ENCODE measurements at places on chromosomes 1 and 21.

- DNase-seq = no peak
Observed at GRCh38 chr1:39065542-39065941, 39.4 kb downstream of the NDUFS5 start.

DNA sequence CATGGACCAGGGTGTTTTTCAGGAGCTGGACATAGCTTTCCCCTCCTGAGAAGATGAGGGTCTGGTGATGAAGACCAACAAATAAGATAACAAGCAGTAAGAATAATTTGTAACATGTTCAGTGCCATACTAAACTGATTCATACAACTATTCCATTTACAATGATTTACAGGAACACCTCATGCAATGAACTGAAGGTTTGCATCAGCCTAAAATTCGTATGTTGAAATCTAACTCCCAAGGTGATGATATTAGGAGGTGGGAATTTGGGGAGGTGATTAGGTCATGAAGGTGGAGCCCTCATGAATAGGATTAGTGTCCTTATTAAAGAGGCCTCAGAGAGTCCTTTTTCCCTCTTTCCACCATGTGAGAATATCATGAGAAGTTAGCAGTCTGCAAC is 15.9 kb upstream of the NIBAN1 start:
- no peak for DNase-seq

DNA sequence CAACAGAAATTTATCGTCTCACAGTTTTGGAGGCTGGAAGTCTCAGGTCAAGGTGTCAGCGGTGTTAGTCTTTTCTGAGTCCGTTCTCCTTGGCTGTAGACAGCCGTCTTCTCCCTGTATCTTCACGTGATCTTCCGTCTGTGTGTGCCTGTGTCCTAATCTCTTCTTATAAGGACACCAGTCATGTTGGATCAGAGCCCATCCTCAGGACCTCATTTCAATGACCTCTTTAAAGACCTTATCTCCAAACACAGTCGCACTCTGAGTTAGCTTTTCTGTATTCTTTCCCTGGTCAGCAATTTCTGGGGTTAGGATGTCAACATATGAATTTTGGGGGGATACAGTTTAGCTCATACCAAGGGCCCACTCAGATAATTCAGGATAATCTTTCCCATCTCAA is 247.7 kb downstream of the PRDM2 start:
- DNase-seq = no peak

DNA sequence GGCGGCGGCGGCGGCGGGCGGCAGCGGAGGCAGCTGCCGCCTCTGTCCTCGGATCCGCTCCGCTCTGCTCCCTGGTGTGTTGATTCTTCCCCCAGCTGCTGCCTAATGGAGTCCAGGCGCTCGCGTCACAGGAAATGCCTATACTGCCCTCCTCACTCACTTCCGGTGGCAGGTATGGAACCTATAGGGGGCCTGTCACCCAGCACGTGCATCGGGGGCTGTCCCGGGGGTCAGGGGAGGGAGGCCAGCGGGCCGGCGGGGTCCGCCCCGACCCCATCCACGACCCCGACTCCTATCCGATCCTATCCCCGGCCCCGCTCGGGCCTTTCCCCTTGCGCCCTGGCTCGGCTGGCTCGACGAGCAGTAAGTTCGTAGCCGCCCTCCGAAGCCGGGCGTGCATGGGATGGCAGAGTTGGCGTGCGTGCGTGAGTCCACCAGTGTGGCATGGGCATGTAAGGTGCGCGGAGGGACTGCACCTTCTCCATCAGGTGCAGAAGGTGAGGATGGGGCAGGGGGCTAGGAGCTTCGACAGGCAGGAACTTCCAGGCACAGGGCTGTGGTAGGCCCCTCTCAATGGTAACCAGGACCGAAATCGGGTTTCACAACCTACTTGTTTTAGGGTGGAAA is at the start of gene WDR26:
Gene WDR26 (minus strand): TSS at position 107 of the 627 bp plus-strand sequence.
- DNase-seq = peak; percentile 85

GRCh38 chr1:225720937-225721336 is 56.7 kb upstream of the SRP9 start:
- DNase-seq = no peak

GRCh38 chr1:29711582-29712283 is 475.4 kb downstream of the PTPRU start:
- DNase-seq = no peak

GRCh38 chr1:17258116-17258757 is 9.3 kb downstream of the PADI3 start:
- no peak for DNase-seq

DNA sequence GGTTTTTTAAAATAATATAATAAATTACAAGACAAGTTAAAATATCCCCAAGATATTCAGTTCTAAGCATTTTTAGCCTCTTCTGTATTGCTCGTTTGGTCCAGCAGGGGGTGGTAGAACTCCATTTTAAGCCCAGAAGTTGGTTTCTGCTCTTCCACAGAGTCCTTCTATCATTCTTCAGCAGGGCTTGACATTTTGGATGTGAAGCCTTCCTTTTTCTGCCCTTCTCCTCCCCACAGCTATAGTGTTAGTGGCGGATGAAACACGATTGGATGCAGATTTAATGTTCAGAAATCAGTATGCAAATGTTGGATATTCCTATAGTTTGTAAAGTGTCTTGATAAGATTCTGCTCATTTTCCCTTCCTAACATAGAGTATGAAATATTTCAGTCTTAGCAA is 1.4 kb downstream of the NCAM2 start:
- DNase-seq = peak; percentile 62

DNA sequence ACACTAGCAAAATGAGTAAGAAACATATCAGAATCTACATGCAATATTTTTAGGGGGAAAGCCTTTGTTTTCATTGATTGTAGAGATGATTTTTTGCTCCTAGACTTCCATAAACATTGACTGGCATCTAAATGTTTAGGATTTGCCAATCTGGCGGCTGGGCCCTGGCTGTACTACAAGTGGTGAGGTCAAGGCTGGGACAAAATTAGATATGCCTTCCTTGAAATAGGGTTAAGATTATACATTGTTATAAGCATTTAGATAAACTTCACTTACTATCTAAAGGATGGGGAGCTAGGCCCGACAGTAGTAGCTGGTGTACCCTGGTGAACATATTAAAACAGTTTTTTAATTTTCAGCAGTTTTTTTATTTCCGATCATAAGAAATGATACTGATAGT is 5.2 kb downstream of the NFIA start:
- DNase-seq = no peak

GRCh38 chr1:180053594-180054567 is 99.3 kb downstream of the CEP350 start:
- no peak for DNase-seq

- no peak for DNase-seq
Observed at GRCh38 chr1:62901650-62902049, 117.7 kb downstream of the ATG4C start.

DNA sequence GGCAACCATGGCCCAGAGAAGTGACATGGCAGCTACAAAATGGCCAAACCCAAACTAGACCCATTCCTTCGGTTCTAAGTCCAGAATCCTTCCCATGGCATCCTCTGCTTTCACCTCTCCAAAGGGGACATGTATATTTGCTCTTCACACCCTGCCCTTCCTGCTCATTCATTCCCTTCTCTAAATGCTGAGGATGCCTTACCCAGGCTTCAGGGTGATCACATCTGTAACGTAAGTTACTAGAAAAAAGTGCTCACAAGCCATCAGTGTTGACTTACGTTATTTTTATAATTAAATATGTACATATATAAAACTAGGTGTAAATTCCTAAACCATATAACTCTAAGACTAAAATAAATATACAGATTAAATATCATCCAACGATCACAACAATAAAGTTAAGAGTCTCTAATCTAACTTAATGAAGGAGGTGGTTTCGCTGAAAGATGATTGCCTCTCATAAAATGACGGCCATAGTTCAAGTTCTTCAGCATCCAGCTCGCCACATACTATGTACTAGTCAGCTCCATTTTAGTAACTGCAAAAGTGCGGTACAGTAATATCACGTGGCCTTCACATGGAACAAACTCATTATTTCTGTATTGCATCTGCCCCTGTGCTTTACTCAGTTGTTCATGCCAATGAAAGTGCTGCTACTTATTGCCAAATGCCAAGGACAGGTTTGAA is 74.6 kb downstream of the TENT5C start:
- DNase-seq = no peak

DNA sequence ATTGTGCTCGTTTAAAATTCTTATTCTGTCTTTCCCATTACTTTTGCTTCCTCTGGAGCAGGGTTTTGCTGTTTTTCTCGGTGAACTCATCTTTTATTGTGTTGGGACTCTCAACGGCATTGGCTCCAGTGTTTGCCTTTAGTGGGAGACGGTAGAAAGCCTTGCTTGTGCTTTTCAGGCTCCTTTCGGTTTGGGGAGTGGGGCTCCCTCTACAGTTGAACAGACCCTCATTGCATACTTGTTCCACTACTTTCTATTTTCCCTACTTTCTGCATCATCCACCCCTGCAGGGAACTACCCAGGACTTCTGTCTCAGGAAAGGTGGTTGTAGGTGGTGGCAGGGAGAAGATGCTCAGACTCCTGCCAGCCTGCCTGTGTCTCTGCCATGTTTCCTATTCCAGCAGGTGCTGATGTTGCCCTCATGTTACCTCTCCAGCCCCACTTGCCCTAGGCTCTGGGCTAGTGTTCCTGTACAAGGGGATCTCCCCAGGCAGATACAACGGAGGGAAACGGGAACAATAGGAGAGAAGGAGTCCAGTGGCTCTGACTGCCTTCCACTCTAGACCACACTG is 68.5 kb upstream of the ZBTB18 start:
- DNase-seq = no peak

DNA sequence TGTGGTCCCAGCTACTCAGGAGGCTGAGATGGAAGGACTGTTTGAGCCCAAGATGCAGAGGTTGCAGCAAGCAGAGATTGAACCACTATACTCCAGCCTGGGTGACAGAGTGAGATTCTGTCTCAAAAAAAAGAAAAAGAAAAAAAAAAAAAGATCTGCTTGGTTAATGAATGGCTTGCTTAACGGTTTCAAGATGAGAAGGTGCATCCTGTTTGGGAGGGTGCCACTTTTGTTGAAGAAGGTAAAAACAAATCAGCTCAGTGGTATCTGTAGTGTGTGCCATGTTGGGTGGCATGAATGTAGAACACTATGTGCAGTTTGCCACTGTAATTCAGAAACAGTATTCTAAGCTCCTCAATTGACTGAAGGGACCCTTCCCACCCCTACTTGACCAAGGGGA is 94.9 kb upstream of the ETV3 start:
- DNase-seq = no peak

DNA sequence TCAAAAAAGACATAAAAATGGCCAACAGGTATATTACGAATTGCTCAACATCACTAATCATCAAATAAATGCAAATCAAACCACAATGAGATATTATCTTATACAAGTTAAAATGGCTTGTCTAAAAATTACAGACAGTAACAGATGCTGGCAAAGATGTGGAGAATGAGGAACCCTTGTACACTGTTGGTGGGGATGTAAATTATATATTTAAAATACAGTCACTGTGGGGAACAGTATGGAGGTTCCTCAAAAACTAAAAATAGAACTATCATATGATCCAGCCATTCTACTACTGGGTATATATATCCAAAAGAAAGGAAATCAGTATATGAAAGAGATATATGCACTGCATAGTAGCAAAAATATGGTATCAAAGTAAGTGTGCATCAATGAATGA is 1037.2 kb upstream of the B3GALT2 start:
- DNase-seq = no peak

- DNase-seq = no peak
Observed at GRCh38 chr1:34155860-34156259, 9.2 kb downstream of the CSMD2 start.

DNA sequence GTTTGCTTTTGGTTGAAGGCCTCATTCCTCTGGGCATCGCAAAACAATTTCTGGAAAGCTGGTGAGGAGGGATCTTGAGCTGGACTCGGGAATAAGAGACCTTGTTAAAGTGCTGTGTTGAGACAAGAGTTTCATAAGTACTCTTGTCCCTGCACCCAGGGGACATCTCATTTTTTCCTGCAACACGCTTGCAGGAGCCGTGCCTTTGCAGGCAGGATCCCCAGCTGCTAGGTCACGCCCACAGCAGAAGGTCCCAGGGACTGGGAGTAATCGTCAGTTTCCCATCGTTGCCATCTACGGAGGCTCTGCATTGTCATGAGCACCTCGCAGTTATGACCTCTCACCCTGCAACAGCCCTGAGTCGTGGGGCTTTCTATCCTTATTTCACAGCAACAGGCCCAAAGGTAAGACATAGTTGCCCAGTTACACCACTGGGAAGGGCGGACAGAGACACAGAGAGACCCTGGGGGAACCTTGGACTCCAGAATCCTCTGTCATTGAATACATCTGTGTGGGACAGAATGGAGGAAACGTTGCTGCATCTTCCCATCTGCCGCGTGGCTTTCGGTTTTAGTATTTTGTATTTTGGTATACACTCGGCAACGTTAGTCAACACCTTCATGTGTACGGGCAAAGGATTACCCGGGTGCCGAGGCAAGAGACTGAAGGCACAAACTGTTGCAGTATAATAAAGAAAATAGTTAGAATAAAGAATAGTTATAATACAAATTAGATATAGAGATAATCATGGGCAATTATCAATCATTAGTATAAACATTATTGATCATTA is 60.4 kb upstream of the DMRTB1 start:
- DNase-seq = peak; percentile 41

DNA sequence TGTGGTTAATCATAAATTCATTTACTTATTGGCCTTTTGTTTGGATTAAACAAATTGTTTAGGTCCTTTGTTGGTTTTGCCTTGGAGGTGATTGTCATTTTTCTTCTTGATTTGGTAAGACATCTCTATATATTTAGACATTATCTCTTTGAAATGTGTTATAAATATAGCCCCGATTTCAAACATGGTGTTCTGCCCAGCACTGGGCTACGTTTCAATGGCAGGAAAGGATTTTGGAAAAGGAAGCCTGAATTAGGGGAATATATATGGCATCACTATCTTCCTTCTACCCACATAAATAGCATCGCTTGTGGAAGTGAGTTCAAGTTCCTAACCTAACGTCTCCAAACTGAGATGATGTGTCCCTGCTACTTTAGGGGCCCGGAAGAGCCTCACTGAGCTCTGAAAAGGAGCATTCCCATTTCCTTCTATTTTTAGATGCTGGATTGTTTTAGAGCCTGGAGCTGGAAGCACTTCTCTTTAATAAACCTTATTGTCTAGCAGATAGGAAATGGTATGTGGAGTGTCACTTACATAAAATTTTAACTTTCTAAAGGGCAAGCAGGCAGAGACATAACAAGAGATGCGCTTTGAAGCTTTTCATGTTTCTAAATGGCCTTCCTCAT is 39.4 kb downstream of the PGBD5 start:
- no peak for DNase-seq

GRCh38 chr1:22340066-22340465 is 111.6 kb upstream of the ZBTB40 start:
- no peak for DNase-seq

DNA sequence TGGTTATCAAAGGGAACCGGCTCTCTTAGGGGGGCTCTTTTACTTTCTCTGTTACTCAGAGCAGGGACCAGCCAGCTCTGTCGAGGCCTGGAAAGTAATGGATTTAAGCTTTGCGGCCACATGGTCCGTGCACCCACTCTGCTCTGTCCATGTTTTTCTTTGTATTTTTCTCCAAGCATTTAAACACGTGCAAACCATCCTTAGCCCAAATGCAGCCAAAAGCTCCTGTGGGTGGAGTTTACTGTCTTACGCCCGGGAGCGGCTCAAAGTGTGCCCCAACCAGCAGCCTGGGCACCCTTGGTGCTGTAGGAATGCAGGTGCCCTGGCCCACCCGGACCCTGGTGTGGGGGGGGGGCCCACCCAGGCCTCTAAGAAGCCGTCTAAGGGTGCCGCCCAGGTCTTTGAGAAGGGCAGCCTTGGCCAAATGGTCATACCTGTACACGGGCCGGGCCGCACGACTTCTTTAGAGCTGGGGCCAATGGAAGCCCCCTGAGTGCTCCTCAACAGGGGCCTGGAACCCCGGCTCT is 29.2 kb upstream of the POFUT2 start:
- DNase-seq = no peak

- no peak for DNase-seq
Observed at GRCh38 chr1:5515501-5515900, 476.7 kb downstream of the NPHP4 start.
